ENCODE measurements at places on chromosomes 4 and X.

GRCh38 chrX:102154900-102155805 lies 624 bp downstream of the BEX5 start:
- no peak for DNase-seq

GRCh38 chrX:17801431-17801830 lies 59.7 kb downstream of the RAI2 start:
- no peak for DNase-seq

DNA sequence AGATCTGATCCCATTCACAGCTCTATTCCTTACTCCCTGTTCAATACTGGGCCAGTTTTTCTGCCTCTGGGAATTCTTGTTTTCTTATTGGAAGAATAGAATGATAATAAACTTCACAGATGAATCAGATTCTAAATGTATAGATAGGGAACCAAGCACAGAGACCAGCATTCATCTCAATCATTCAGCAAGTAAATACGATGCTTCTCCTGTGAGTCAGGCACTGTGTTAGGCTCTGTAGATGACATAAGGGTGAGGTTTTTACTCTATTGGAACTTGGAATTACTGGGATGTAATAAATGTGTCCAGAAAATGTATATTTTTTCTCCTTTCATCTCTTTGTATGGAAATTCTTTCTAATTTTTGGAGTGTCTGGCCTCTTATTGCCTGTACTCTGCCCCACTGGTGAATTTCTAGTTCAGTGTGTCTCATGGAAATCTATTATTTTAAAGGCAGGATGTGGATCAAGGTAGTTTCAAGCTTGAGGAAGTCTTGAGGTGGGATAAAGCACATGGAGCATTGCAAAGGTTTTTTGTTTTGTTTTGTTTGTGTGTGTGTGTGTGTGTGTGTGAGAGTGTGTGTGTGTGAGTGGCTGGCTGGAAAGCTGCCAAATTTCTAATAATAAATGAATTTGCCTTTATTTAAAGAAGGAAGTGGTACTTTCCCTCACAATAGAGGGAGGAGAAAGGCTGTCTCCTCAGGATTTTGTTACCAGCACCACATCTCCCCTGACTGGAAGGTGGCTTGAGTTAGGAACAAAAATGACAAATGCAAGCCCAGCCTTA lies 117.9 kb upstream of the HS3ST1 start:
- no peak for DNase-seq

- no peak for DNase-seq
Measured at GRCh38 chrX:39952989-39953388, 144.8 kb downstream of the BCOR start.

- DNase-seq: no peak
Measured at GRCh38 chr4:74549936-74550335, 105.0 kb downstream of the AREG start.

GRCh38 chr4:184933311-184933710 lies 85.0 kb upstream of the HELT start:
- no peak for DNase-seq

DNA sequence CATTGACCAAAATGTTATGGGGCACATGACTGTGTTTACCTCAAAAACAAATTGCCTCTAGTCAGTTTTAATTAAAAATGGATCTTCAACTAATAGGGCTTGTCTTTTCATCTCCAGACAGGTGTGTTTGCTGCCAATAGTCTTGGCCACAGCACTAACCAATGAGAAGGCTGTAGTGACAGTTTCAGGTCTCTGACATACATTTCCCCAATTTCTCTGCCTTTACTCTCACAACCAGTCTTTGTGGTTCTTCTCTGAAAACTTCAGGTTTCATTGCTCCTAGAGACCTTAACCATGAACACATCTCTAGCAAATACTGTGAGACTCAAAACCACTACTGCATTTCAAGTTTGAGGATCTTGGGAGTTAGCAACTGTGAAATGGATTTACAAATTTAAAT lies 3.5 kb upstream of the EDNRA start:
- DNase-seq: no peak

- DNase-seq: no peak
Measured at GRCh38 chr4:53929311-53929710, 135.1 kb downstream of the CHIC2 start.
